ENCODE measurements at places on chromosomes 2 and 18. TPM values are rescaled to one million over a fixed set of nuclear protein-coding genes. Genes with fewer than 3 reads are reported as not detected.

The BOK gene
- total RNA-seq, result 76.8 TPM

The SPP2 gene
- total RNA-seq, result not detected

The SP140L gene
- 19.5 TPM for total RNA-seq

The SERPINB7 gene
- 0.17 TPM for total RNA-seq

The GALNT13 gene
- total RNA-seq, result 0.23 TPM

The ASAP2 gene
- total RNA-seq, result 44.3 TPM

The AGAP1 gene
- 44.7 TPM for total RNA-seq

The SKA1 gene
- 0.55 TPM for total RNA-seq

The CYP26B1 gene
- 2.2 TPM for total RNA-seq

The NOSTRIN gene
- total RNA-seq, result 36.1 TPM

The PROC gene
- total RNA-seq, result 3.3 TPM

The GCG gene
- 0.17 TPM for total RNA-seq

The SH3RF3 gene
- 11.5 TPM for total RNA-seq

The GALNT14 gene
- total RNA-seq, result 7.6 TPM

The DAW1 gene
- total RNA-seq, result not detected

The SNORC gene
- 7.7 TPM for total RNA-seq

The HOXD12 gene
- total RNA-seq, result not detected

The HOXD3 gene
- total RNA-seq, result 3.2 TPM

The SFTPB gene
- total RNA-seq, result 11.5 TPM
